ENCODE measurements at places on chromosomes 6 and 20.
A peak's percentile ranks its signal among the peaks of the same experiment; 100 is the strongest.

GRCh38 chr6:31776989-31777666, at the start of gene VWA7:
VWA7 (minus strand) TSS chr6:31777328; CDS start chr6:31776779, 549 bp downstream.
- DNase-seq = peak; percentile 87

DNA sequence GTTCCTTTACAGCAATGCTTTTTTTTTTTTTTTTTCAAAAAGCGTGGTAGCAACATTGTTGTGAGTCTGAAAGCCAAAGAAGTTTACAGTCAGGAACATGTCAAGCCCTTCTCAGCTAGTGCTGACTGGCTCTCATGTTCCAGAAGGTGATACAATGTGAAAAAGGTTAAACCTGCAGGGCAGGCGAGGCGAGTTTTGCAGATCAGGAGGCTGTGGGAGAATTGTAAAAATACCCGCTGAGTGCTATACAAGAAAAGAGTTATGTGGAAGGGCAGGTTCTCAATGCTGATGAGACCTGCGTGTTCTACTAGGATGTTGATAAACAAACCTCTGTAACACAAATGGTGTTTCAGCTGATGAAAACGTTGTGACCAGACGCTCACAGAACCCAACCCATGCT, 30.9 kb upstream of the RPP40 start:
- DNase-seq = no peak

GRCh38 chr6:125824946-125825771, 34.4 kb downstream of the NCOA7 start:
- no peak for DNase-seq

DNA sequence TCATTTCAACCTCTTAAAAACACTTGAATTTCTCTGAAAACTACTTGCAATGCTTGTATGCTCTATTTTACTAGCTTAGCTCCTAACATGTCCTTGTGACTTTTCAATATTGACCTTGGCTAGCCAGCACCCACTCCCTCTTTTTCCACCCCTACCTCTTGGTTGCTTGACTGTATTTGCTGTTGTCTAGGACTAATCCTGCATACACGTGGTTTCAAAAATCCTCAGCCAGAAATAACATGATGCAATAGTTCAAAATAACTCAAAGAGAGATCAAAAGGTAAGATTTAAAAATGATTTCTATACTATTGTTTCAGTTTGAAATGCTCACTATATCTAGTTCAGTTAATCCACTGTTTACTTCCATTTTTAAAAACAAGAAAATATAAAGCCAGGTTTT, 102.3 kb upstream of the TBX18 start:
- no peak for DNase-seq

DNA sequence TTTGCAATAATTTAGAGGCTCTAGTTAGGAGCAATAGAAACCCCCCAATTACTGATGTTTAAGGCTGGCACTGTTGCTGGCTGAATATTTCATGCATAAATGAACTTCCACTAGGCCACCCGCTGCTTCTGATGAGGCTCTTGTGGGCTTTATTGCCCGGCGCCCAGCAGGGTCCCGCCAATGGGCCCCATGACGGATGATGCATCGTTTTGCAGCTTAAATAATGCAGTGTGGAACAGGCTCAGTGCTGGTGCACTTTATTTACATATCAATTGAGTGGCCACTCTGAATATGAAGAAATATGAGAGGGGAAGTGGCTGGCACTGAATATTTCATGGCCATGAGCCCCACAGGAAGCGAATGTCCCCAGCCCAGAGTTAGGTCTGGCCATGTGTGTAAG, 155.3 kb upstream of the MAFB start:
- no peak for DNase-seq

- no peak for DNase-seq
These were observed 1014.6 kb downstream of the GRIK2 start for GRCh38 chr6:102407886-102408741.

DNA sequence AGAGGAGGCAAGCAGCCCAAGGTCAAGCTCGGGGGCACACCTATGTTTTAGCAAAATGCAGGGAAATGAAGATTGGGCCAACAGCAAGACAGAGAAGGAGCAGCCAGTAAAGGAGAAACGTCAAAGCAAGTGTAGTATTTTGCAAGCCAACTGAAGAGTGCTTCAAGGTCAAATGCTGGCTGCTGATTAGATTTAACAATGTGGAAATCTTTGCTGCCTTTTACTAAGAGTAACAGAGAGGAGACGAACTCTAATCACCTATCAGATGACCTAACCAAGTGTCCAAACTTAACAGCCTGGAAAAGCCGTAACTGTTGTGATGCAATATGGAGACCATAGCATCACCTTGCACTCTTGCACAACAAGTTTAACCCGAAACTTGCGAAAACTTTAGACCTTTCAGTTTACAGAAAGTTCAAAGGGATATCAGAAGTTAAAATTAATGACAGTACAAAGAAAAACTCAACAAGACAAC, 30.4 kb downstream of the AKIRIN2 start:
- DNase-seq = no peak

GRCh38 chr20:48740292-48740649, 87.5 kb downstream of the PREX1 start:
- DNase-seq = no peak

GRCh38 chr20:57128044-57128757, 138.2 kb downstream of the BMP7 start:
- no peak for DNase-seq

- no peak for DNase-seq
These were observed 1.0 kb downstream of the FKBP1A start for GRCh38 chr20:1391640-1392442.

DNA sequence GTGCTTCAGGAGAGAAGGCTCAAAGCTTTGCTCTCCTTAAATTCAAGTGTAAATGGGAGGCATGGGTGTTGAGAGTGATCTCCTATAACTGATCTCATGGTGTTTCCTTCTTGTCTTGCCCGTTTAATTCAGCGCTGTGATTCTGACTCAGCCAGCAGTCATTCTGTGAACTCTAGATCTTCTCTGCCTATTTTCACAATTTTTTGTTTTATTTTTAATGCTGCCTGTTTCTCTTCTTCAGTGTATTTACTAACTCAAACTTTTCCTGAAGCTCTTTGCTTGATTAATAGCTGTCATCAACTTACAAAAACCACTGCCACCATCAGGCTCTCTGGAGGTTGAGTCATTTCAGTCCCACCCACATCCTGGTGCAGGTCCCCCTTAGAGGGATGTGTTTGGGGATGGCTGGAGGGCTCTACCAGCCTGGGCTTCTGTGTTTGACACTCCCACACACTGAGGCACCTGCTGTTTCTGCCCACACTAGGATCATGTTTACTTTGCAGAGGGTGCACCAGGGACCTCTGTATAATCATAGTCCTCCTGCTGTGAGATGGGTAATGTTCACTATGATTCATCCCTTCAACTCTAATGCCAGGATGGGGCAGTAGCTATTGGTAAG, 94.0 kb downstream of the SHLD1 start:
- no peak for DNase-seq

- no peak for DNase-seq
These were observed 54.9 kb downstream of the PRR18 start for GRCh38 chr6:166253281-166253681.

DNA sequence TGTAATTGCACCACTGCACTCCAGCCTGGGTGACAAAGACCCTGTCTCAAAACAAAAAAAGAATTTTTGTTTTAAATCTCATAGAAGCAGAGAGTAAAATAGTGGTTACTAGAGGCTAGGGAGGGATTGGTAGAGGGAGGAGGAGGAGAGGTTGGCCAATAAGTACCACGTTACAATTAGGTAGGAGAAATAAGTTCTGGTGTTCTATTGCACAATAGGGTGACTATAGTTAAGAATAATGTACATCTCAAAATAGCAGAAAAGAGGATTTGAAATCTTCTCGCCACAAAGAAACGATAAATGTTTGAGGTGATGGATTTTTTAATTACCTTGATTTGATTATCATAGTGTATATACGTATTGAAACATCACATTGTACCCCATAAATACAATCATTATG, 27.1 kb upstream of the TOP1 start:
- no peak for DNase-seq

DNA sequence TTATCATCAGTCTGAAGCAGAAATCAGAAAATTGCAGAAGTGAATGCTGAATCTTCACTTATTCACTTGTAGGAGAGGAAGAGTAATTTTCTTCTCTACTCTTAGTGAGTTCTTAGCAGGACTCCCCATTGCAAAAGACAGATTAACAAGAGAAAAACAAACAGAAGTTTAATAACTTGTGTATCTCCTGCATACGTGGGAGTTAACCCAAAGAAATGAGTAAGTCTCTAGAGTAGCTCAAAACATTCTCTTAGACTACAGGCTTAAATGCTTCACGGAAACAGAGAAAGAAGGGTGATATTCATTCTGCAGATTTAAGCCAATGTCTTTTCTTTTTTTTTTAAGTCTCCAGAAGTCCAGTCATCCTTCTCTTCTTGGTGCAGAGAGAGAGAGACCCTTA, 97.9 kb upstream of the TMEM181 start:
- no peak for DNase-seq
